ENCODE measurements at places on chromosomes 4 and X.

DNA sequence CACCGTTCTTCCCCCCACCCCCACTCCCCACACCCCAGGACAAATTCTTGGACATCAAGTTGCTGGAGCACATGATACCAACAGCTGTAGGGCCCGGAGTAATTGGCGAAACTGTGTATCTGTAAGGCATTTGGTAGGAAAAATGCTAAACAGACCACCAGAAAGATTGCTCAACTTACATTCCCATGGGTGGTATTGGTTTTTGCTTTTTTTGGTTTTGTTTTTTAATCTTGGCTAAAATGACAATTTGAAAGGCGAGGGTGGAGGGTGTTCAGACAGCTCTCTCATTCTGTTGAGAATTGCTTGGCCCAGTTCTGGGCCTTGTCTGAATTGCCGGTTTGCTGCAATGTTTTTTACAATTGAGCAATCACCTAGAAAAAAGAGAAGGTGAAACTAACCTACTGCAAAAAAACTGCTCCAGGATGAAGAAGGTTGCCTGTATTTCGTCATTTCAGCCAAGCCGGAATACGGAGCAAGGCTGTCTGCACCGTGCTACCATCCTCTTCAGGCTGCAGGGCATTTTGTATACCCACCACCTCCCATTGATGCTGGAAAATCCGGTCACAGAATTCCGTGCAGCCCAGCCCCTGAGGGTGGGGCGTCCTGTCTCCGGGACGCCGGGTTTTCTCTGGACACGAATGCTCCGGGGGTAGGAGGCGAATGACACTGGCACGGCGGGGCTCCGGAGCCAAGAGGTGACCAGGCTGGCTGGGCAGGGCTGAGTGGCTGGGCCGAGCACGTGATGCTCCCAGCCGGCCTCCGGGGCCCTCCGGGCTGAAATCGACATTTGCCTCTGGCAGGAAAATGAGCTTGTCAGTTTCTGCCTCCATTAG lies at the start of gene CLCN4:
CLCN4 (plus strand) TSS at position 777 of the 833 bp plus-strand sequence. CDS start 28,058 bp downstream, outside the sequence.
- no peak for DNase-seq

DNA sequence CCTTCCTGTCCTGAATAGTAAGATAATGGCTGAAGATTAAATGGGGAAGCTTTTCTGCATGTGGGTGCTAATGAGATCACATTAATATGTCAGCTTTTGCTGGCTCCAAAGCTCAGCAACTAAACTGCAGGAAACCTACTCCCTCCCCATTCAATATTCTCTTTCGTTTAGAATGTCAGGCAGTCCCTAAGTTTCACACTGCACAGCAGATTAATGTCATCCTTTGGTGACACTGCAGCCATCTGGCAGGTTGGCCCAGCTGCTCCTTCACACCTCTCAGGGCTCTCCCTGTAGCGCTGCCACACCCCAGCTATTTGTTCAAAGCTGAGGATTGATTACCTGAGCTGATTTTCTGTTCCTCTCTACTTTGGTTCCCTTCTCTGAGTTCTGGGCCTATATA lies 110.5 kb downstream of the KDR start:
- no peak for DNase-seq

DNA sequence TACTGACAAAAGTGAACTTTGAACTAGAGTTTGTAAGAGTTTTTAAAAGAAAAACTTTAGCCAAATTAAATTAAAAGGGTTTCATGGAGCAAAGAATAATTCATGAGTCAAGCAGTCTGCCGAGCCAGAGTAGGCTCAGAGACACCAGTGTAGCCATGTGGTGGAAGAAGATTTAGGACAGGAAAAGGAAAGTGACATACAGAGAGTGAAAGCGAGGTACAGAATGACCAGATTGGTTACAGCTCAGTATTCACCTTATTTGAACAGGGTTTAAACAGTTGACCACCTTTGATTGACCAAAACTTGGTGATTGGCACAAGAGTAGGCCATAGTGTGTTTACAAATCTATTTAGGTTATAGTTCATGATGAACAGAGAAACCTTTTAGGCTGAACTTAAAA lies 377.8 kb downstream of the KLHL4 start:
- no peak for DNase-seq

GRCh38 chrX:133364865-133365264 lies 50.4 kb downstream of the GPC4 start:
- no peak for DNase-seq

DNA sequence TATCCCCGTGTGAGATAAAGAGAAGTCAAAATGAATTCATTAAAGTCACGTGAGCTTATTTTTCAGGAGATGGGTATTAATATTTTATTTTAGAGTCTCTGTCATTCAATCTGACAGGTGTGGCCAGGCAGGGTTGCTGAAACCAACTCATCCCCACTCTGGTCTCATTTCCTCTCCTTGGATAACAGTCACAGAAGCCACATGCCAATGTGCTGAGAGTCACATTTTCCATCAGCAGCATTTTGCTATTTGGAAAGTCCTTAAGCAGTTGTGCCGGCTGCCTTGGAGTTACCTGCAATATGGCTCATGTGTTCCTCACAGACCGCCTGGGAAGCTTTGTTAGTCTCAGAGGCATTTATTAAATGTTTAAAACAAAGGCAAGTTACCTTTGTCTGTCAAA lies 302.3 kb downstream of the DCHS2 start:
- DNase-seq, result no peak

DNA sequence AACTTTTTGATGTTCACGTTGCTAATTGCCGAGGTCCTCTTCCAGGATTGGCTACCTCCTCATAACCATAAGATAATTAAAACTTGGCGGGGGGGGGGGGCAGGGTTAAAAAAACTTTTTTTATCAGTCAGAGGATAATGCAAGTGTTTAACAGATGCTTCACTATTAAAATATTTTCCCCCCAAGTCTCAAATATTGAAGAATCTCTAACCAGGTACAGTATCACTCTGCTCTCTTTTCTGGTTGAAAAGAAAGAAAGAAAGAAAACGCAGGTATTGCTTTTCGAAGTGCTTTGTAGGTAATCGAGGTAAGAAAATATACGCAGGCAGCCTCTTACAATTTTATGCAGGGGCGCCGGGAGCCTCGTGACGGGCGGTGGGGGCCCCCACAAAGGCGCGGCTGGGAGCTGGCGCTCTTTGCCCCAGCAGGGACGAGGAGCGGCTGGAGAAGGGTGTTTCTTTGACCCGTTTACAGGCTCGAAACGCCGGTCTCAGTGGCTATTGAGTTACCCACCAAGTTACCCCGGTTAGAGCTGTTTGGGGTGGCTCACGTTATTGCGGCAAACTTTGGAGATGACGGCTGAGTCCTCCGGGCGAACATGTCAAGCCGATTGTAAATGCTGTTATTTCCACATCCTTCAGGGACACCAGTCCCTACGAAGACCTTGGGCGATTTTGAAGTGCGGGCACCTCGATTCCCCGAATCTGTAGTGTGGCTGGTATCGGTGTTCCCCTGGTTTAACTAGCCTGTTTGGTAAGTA lies 477 bp upstream of the HAND2 start:
- no peak for DNase-seq

DNA sequence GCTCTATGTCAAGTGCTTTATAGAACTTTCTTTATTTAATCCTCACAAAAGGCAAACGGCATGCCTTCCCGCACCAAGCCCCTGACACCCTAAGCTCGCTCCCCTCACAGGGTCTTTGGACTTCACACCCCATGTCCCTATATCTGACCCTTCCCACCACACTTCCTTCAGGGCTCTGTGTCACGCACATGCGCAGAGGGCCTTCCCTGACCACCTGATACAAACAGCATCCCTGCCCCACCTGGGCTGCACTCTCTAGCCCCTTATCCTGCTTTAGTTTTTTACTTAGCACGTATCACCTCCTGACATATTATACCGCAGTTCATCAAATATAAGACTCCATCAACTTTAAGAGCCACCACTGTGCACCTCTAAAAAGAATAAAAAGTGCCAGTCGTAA lies 49.8 kb downstream of the SOD3 start:
- DNase-seq, result no peak

DNA sequence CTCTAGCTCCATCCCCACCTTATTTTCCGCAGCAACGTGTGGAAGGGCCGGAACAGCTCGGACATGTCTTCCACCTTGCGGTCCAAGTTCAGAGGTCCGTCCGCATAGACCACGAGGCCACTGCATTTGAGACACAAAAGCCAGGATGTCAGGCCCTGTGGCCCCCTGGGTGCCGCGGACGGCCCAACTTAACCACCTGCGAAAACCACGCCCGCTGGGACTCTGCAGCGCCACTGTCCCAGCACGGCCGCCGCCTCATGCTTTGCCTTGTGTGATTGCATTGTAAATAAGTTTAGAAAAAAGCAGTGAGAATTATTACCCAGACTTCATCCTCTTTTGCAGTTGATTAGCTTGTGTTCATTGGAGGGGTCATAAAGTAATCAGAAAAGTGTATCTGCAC lies 58.2 kb upstream of the MXD4 start:
- DNase-seq, result no peak

DNA sequence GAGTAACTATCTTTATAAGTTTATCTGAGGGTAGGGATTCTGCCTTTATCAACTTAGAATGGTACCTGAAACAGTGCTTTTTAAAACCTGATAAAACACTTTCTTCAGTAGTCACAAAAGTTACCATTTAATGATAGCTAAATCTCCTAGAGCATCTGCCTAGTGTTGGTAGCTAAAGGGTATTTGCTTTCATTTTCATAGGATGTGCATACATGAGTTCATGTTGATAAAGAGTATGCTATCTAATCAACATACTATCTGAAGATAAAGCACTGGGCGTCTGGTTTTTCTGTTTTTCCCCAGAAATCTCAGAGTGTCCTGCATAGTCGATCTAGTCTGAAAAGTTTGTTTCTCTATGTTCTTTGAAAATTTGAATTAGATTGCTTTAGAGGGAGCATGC lies 75.1 kb downstream of the ADGRL3 start:
- DNase-seq, result no peak

DNA sequence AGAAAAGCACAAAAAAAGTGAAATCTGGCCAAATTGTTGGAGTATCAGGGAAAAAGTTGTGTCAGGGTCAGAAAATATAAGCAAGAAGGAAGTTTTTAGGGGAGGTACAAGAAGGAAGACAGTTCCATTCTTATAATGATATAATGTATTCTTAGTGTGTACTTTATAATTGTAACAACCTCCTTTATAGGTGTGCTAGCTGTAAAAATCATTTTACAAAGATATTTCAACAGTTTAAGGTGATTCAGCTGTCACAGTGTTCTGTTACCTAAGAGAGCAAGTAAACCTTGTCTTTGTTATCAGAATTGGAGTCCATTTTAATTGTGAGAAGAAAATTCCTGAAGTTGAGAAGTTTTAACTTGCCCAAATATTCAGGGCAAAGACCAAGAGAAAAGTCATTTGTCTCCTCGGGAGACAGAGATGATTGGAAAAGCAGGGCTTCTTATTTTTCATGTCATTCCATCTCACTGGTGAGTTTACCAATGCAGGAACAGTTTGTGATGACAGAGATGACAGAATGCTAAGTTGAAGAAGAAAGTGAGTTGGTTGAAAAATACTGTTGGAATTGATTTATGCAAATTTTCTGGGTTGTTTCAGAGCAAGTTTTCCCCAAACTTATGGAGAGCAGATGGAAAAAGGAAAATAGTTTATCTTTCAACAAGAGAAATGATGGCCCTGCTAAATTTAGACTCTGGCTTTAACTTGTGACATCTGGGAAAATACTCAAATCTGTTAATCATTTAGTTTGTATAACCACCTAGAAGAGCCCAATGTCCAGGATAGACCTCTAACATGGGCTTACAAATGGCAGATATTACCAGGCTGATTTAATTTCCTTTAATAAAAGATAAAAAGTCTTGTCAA lies 14.8 kb downstream of the INTS6L start:
- no peak for DNase-seq

- no peak for DNase-seq
Measured at GRCh38 chr4:95102162-95102790, 344.5 kb downstream of the BMPR1B start.

DNA sequence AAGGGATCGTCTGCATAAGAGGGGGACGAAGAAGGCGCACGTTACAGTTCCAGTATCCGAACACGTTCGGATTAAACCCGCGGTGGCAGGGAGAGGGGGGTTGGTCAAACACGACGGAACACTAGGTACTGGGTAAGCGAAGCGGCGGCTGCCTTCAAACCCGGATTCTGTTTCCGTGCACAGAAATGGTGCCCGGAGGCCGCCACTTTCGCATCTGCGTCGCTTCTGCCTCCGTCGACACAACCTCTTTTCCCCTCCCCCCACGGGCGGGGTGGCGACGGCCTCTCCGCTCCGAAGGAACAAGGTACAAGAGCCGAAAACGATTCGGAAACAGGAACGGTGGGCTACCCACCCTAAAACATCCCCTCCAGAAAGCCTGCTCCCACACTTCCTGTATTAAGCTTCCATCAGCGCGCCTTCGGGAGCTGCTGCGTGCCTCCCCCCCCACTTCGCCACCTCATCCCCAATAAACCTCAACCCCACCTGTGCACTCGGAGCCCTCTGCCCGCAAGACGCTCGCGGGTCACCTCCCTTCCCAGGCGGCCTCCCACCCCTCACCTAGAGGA lies 667 bp downstream of the G3BP2 start:
- peak; percentile 66 for DNase-seq

DNA sequence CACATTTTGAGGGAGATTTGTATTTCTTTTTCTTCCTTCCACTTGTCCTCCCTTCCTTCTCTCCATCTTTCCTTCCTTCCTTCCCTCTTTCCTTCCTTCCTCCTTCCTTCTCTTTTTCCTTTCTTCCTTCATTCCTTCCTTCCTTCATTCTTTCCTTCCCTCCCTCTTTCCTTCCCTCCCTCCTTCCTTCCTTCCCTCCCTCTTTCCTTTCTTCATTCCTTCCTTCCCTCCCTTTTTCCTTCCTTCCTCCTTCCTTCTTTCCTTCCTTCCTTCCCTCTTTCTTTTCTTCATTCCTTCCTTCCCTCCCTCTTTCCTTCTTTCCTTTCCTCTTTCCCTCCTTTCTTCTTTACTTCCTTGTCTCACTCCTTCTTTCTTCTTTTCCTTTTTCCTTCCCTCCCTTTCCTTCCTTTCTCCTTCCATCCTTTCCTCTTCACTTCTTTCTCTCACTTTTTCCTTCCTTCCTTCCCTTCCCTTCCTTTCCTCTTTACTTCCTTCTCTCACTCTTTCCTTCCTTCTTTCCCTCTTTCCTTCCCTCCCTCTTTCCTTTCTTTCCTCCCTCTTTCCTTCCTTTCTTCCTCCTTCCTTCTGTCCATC lies 74.4 kb downstream of the DHRSX start:
- DNase-seq, result no peak

DNA sequence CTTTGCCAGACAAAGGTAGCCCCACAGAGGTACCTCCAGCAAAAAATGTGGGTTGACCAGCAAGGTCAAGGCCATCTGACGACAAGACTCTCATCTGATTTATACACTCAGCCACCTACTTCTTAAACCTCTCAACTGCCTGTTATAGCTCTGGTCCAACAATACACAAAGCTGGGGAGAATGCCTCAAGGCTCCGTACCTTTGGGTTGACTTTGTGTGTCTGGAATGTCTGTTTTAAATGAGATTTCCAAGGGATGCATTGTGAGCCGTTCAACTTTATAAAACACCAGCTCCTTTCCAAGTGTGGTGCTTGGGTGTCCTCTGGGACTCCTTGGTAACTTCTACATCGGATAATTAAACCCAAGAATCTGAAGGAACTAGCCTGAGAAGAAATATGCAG lies 167.0 kb upstream of the RPL34 start:
- DNase-seq, result no peak

GRCh38 chr4:163755013-163755412 lies 260.5 kb downstream of the TMA16 start:
- DNase-seq, result no peak
